ENCODE measurements at places on chromosomes 11 and 22.

GRCh38 chr11:66080055-66080817, 10.2 kb downstream of the PACS1 start:
- DNase-seq: no peak

DNA sequence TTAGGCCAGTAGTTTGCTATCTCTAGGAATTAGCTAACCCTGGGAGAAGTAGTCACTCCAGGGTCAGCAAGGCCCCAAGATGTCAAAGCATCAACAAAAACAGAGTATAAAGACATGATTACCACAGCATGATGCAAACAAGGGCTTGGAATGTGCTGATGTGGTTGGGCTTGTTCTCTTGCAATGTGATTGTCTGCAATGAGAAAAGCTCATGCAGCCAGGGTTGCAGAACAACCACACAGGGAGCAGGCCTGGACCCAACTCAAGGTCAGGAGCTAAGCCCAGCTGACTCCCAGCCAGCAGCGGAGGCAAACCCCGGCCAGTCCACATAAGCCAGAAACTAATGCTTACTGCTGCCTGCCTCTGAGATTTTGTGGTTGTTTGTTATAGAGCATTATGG, 132.4 kb upstream of the ZC3H12C start:
- no peak for DNase-seq

- no peak for DNase-seq
Measured at GRCh38 chr22:43448048-43448447, 36.2 kb downstream of the MPPED1 start.

GRCh38 chr22:33741025-33741424, 179.3 kb downstream of the LARGE1 start:
- DNase-seq: no peak

DNA sequence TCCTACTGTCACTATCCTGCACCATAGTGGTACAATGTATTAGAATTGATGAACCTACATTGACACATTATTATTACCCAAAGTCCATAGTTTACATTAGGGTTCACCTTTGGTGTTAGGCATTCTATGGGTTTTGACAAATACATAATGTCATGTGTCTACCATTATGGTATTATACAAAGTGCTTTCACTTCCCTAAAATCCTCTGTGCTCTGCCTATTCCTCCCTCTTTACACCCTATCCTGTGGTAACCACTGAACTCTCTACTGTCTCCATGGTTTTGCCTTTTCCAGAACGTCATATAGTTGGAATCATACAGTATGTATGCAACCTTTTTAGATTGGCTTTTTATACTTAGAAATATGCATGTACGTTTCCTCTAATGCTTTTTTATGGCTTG, 51.5 kb downstream of the CCDC15 start:
- no peak for DNase-seq

- DNase-seq: no peak
Measured at GRCh38 chr22:35580351-35581022, 36.6 kb downstream of the MB start.
